ENCODE measurements at places on chromosomes 12 and 14.

GRCh38 chr12:128606051-128606450 lies 217.7 kb downstream of the SLC15A4 start:
- DNase-seq, result no peak

GRCh38 chr14:77457115-77457521 lies 283 bp downstream of the VIPAS39 start:
- no peak for DNase-seq

DNA sequence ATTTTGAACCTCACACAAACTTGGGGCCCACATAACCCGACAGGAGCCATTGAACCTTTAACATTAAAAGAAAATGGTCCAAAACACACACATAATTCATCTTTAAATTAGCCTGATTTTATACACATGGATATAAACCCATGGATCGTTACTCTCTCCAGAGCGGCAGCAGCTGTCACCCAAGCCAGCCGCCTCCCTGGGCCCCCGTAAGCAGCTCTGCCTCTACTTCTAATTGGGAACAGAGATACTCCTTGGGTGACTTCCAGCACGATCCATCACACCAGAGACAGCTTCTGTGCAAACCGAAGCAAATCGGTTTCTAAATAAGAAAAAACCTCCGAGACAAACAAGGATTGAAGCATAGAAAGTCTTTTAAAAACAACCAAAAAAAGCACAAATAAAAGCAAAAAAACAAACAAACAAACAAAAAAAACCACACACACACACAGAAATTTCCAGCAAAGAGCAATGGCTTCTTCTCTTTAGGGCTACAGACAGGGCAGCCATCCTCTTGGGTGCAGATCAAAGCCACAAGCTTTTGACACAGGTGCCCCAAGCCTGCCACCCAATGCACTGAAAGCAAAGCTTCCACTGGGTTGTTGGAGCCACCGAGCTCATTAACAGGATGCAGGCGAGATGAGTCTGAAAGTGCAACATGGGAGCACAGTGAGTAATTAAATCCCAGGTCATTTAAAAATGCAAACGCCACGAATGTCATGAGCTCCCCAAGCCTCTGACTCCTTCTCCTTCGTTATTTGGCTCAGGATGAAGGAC lies 156.9 kb downstream of the DPF3 start:
- no peak for DNase-seq

GRCh38 chr14:39474416-39474911 lies 42.2 kb upstream of the FBXO33 start:
- DNase-seq, result no peak

DNA sequence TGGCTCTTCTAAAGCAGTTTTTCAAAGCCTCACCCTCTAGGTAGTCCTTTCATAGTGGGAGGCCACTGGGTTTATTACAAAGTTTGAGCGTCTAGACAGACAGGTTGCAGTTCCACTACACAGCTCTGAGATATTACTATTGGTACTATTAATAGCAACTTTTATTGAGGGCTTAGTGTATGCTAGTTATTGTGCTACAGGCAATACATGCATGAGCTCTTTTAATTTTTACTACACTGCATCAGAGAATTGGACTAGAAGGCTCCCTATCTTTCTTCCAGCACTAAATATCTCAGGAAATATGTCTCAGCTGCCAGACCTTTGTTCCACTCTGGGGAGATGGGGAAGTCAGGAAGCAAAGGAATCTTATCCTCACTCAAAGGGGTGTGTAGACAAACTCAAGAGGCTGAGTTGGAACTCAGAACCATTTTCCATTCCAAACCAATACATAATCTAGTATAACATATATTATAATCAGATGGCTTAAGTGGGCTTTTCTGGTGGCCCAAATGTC lies 161.8 kb upstream of the SLC38A2 start:
- DNase-seq, result no peak

DNA sequence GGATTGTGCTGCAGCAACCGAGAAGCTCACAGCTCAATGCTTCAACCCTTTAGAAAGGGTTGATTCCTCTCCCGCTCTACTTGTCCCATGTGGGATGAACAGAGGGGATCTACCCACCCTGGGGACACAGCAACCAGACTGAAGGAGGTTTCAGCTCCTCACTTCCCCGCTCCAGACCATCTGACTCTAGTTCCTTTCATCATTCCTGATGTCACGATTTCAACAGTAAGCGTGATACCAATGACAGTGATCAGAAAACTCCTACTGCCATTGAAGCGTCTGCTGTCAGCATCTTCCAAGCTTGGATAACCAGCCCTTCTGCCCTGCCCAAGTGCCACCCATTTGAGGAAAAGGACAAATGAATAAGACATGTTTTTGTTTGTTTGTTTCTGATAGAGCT lies 14.3 kb downstream of the SERPINA1 start:
- DNase-seq, result no peak

GRCh38 chr12:94193168-94193567 lies 44.8 kb downstream of the PLXNC1 start:
- DNase-seq, result no peak

DNA sequence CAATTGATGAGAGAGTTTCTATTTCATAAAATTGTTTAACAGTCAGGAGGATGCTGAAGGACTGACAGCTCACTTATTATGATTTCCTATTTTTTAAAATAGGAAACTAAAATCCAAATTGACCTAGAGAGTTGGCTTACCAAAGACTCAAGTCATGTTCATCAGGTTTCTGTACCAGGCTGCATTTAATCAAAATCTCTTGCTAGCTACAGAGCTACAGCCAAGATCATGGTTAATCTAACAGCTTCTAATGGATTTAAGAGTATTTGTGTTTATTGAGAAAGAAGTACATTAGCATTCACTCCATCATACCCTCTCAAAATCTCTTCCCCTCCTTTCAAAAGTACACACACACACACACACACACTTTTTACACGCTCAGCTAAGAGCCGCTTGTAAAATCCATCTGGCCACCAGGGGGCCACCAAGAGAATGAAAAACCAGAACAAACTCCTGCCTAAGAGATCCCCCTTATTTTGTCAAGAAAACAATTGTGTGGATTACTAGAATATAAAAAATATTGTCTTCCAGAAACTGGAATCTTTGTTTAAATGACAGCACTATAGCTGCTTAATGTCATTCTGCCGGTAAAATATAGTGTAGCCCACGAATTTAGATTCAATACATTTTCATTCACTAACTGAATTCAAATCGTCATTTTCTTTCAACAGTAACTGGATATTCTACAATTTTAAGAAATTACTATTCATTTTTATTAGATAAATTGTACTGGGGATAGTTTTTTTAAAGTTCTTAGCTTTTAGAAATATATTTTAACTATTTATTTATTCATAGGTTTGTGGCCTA lies 334.0 kb downstream of the BTG1 start:
- peak; percentile 25 for DNase-seq

DNA sequence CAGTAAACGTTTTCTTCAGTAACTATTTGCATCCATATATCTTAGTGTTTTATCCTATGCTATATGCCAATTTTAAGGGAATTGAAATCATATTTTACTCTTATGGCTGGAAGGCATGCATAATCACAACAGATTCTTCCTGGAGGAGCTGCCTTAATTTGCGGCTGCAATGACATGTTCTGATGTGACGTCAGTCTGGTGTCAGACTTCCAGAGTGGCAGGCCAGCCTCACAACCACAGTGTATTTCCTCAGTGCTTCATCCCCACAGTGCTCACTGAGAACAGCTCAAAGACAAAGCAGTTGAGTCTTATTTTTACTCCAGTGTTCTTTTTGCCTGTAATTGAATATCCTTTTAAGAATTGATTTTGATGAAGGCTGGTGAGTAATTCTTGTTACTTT lies 107.1 kb downstream of the PLEKHA5 start:
- no peak for DNase-seq

GRCh38 chr14:22538671-22539228 lies 50.3 kb downstream of the DAD1 start:
- DNase-seq, result no peak

GRCh38 chr12:93363841-93364297 lies 13.9 kb upstream of the NUDT4 start:
- no peak for DNase-seq

- no peak for DNase-seq
Measured at GRCh38 chr14:72980863-72981262, 46.0 kb downstream of the ZFYVE1 start.

GRCh38 chr12:69154585-69155363 lies 84.6 kb upstream of the CPSF6 start:
- DNase-seq, result peak; percentile 54

DNA sequence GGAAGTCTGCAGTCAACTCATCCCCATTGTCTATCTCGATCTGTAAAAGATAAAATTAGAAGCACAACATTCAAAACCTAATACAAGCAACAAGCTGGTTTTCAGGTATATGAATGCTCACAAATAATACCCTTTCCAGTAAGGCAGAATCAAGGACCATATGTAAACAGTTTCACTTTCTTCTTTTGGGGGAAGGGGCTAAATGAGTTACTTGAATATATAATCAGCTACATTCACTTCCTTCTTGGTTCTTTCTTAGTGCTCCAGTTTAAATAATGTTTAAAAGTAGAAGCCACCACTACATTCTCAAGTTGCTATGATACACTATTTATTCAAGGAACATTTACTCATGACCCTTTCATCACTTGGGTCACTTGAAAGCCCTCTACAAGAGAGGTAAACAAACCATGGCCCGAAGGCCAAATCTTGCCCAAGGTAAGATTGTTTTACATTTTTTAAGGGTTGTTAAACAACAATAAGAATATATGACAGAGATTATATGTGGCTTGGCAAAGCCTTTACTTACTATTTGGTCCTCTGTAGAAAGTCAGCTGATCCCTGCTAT lies 10.3 kb downstream of the TWF1 start:
- DNase-seq, result no peak

DNA sequence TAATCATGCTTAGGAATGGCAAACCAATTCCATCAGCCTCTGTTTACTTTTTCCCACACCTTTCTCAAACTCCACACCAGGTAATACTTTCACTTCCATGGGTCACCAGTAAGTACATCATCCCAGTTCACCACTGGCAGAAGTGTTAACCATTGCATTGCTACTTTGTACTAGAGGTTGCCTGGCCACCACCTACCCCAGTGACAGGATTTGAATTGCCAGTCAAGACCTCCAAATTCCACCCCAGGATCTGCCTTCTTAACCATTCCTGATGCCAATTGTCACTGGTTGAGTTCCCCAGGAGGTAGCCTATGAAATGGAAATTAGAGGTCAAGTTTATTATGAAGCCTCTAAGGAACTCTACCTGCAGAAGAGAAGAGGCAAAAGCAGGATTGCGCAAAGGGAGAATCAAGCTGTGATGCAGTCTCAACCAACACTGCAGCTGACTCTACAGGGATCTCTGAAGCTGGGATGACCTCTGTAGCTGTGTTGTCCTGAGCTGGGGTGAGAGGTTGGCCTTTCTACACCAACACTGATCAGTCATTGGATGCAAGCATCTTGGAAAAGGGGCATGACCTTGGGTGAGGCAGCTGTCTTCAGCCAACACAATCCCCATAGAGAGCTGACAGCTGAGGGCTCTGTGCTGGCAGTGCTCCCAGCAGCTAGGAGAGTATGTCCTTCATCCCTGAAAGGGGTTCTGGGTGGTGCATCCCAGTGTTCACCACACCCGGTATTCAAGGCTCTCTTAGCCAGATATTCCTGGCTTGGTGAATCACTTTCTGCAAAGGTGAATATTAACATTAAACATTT lies 37.0 kb upstream of the HMGA2 start:
- DNase-seq, result no peak

GRCh38 chr12:130076752-130077151 lies 85.5 kb upstream of the FZD10 start:
- DNase-seq, result no peak

- no peak for DNase-seq
Measured at GRCh38 chr12:44403185-44403584, 472.9 kb downstream of the NELL2 start.

- no peak for DNase-seq
Measured at GRCh38 chr12:118022728-118023109, 6.2 kb downstream of the RFC5 start.

- no peak for DNase-seq
Measured at GRCh38 chr12:109234012-109234411, 75.1 kb downstream of the FOXN4 start.

DNA sequence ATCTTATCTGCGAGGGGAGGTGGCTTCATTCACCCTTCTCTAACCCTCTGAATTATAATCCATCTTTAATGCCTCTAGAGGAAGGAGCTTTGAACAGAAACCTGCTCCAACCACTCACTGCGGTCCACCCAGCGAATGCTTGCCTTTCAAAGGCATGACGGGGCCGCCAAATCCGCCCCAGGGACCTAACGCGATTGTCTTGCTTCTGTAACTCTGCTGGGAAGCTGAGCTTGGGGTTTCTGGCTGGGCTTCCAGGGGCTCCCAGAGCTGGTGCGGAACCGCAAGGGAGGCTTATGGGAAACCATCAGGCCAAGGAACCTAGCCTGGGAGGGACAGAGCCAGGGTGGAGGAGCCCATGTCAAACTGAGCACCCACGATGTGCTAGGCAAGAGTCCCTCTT lies 231.2 kb upstream of the LHX5 start:
- DNase-seq, result no peak

- DNase-seq, result no peak
Measured at GRCh38 chr12:31650918-31651317, 8.6 kb upstream of the ETFBKMT start.

GRCh38 chr12:129550353-129550752 lies 353.5 kb downstream of the TMEM132D start:
- DNase-seq, result no peak

GRCh38 chr12:79001404-79001803 lies 136.8 kb downstream of the SYT1 start:
- DNase-seq, result no peak

DNA sequence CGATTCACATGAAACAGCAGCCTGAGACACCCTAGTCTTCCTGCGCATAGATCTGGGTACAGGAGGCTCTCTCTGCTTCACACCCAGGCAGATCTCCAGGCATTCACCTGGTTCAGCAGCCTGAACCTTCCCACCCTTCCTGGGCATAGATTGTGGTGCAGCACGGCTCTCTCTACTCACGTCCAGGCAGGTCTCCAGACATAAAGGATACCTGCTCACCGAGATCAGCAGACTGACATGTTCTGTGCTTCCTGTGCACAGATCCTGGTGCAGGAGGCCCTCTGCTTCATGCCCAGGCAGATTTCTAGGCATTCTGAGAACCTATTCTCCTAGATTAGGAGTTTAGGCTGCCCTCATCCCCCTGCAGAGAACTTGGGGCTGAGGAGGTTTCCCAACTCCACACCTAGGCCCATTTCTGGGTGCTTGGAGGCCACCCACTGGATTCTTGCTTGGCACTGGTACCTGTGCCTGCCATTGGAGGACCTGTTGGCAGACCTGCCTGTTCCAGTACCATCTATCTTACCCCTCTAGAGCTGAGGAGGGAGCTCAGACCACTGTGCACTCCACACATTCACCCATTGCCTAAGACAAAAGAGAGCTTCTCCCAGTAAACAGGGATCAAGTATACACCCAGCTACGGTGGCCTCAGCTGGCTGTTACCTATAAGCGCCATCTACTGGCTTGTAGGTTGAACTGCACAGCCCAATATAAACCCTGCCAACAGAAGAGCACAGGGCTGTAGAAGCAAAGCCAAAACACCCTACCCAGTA lies 28.0 kb upstream of the GARIN6 start:
- DNase-seq, result no peak

- no peak for DNase-seq
Measured at GRCh38 chr12:77214136-77214535, 148.8 kb upstream of the E2F7 start.
